ENCODE measurements at places on chromosomes 6 and 20.
A peak's percentile ranks its signal among the peaks of the same experiment; 100 is the strongest.

GRCh38 chr6:2854396-2854982, 12.8 kb upstream of the SERPINB1 start:
- no peak for DNase-seq

- DNase-seq = peak; percentile 49
Measured at GRCh38 chr6:33197431-33198048, 2.9 kb downstream of the RXRB start.

GRCh38 chr20:15240801-15241200, 903.4 kb upstream of the FLRT3 start:
- no peak for DNase-seq

DNA sequence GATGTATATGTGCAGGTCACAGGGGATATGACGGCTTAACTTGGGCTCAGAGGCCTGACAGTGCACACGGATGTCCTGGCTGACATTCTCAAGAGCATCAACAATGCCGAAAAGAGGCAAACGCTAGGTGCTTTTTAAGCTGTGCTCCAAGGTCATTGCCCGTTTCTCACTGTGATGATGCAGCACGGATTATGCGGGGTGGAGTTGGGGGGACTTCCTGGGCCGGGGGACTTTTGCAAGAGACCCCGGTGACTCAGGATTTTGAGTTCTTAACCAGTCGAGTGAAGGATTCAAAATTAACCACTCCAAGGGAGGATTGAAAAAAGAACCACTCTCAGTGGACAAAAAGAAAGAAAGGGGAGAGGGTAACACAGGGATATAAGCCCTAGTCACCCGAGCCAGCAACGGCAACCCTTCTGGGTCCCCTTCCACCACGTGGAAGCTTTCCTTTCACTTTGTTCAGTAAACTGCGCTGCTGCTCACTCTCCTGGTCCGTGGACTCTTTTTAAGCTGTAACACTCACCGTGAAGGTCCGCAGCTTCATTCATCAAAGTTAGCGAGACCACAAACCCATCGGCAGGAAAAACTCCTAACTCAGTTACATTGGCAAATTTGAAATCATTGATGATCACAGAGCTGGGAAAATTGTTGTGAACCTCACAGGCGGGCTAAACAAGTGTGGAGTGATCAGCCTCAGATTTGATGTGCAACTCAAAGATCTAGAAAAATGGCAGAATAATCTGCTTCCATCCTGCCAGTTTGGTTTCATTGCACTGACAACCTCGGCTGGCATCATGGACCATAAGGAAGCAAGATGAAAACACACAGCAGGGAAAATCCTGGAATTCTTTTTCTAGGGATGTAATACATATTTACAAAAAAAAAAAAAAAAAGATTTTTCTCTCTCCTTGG, 199.3 kb downstream of the ARID1B start:
- no peak for DNase-seq

GRCh38 chr6:157726892-157727628, 96.0 kb upstream of the SNX9 start:
- no peak for DNase-seq
